ENCODE measurements at places on chromosomes 5 and 9.

- no peak for ATAC-seq
Measured at GRCh38 chr5:139185589-139185988, 12.6 kb downstream of the SIL1 start.

- ATAC-seq: no peak
Measured at GRCh38 chr9:32942755-32943460, 58.5 kb downstream of the APTX start.

DNA sequence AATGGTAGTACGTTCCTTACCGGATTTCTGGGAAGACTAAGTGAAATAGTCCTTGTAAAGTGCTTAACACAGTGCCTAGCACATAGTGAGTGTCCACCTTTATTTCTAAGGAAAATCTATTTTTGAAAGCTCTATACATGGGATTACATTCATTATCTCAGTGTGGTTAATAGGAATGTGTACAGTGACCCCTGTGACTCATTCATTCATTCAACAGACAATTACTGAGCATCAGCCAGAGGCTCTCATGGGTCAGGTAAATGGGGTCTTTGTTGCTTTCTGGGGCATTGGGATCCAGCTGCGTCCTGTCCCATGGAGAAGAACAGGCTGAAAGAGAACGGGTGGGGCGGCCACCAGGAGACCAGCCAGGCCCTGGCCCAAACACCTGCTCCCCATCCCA, 226.2 kb upstream of the TBC1D2 start:
- ATAC-seq: no peak

GRCh38 chr5:109455598-109456096, 45.9 kb upstream of the PJA2 start:
- ATAC-seq: peak; percentile 99

GRCh38 chr5:75465480-75465879, 45.9 kb downstream of the CERT1 start:
- no peak for ATAC-seq

DNA sequence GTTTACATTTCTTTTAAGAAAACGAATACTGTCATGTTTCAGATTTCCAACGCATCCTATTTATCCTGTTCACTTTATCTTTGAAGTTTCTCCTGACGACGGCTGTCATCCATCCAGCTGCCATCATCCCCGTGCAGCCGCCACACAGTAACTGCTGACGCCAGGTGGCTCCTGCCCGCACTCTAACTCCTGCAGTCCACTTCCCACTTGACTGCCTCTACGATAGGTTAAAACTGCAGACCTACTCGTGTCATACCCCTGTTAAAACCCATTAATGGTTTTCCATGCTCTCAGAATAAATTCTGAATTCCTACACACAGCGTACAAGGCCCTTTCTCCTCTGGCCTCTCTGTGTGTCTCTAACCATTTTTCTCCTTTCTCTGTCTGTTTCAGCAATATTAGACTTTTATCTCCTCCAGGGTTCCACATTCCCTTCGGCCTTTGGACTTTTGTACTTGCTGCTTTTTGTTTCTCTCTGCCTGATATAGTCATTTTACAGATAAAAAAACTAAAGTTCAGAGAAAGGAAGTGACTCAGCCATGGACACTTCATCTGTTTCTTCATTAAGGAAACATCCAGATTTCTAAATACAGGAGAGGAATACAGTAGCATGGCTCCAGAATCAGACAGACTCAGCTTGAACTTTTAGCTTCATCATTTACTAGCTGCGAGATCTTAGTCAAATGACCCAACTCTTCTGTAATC, 84.9 kb downstream of the ADAMTS12 start:
- ATAC-seq: no peak

DNA sequence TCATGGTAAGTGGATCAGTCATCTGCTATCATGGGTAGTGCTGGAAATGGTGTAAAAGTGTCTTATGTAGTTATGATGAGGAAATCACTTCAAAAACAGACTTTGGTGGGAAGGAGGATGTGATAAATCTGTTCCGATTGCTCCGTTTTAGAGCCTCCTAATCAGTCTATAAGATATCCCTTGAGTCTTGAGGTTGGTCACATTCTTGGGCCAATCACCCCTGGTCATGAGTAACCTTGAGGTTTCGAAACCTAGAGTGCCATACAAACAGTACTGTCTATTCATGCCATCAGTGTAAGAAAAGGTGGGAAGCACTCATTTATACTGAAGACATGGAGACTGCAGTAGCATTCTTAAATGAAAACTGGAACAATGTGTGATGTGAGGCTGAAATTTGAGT, 45.8 kb downstream of the LRRTM2 start:
- no peak for ATAC-seq
